Activated CD4-positive, alpha-beta memory T cell treated with anti-CD3 and anti-CD28 coated beads for 36 hours (primary cell): ENCODE measurements at places on chromosomes 7 and 10. TPM values are rescaled to one million over a fixed set of nuclear protein-coding genes. Genes with fewer than 3 reads are reported as not detected.

Gene MAGI2
- total RNA-seq: 0.17 TPM

Gene NCF1
- total RNA-seq: 0.73 TPM

DNA sequence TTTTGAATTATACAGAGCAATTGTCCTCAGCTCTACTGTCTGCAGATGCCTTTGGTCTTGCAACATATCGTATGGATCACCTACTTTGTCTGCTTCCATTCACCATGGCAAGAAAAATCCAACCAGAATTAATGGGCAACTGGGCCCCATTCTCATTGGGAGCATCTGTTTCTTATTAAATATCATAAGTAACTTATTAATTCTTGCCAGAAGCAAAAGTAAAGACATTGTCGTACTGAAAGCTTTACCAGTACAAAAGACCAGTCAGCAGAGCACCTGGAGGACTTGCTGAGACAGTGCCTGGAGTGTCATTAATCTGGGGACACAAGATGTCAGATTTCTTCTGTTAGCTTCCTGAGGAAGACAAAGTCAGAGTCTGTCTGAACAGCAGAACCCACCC is 404.5 kb downstream of the INHBA start:
- no peaks in the 10 kb centered on the region for H3K4me1 ChIP-seq
- no peak overlapping the region for H3K4me3 ChIP-seq
- H3K27ac ChIP-seq: no peak overlapping the region
- no peaks in the 10 kb centered on the region for H3K36me3 ChIP-seq

- DNase-seq: no peak
- no peak overlapping the region for H3K4me3 ChIP-seq
- no peaks in the 10 kb centered on the region for H3K4me1 ChIP-seq
- H3K27ac ChIP-seq: no peak overlapping the region
These were observed 156.6 kb upstream of the IMMP2L start for GRCh38 chr7:111718886-111719285.

- no peak for DNase-seq
- H3K4me1 ChIP-seq: no peaks in the 10 kb centered on the region
- H3K4me3 ChIP-seq: no peak overlapping the region
- H3K36me3 ChIP-seq: no peaks in the 10 kb centered on the region
- no peak overlapping the region for H3K27ac ChIP-seq
These were observed 1.9 kb upstream of the CYP3A43 start for GRCh38 chr7:99825873-99826272.

GRCh38 chr7:4675771-4676367 is 6.2 kb upstream of the FOXK1 start:
- no peak overlapping the region for H3K4me3 ChIP-seq
- H3K4me1 ChIP-seq: no peaks in the 10 kb centered on the region
- no peak for DNase-seq
- H3K27ac ChIP-seq: no peak overlapping the region
- peaks cover 5% of the 10 kb centered on the region for H3K27me3 ChIP-seq

DNA sequence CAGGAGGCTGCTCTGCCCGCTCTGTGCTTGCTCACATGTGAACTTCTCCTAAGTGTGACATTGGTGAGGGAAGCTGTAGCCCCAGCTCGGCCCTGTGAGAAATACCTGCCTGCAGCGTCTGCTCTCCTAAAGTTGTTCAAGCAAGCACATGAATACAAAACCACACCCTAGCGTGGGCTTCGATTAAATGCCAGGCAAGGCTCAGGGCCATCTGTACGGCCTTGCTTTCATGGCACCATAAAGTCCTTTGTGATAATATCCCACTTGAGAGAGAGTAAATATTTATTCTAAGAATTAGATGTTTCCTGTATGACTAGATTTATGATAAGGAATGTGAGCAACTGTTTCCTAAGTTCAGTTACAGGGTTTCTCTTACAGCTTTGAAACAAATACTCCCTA is 262.8 kb upstream of the KLF14 start:
- peaks cover 90% of the 10 kb centered on the region for H3K4me1 ChIP-seq
- H3K27ac ChIP-seq: peak overlapping the region; percentile 94
- DNase-seq: peak; percentile 73
- peak overlapping the region; percentile 55 for H3K4me3 ChIP-seq
- no peaks in the 10 kb centered on the region for H3K27me3 ChIP-seq
- peaks cover 18% of the 10 kb centered on the region for H3K36me3 ChIP-seq

- no peak for DNase-seq
- H3K27ac ChIP-seq: no peak overlapping the region
- H3K36me3 ChIP-seq: no peaks in the 10 kb centered on the region
- no peak overlapping the region for H3K4me3 ChIP-seq
- H3K27me3 ChIP-seq: no peaks in the 10 kb centered on the region
- no peaks in the 10 kb centered on the region for H3K4me1 ChIP-seq
These were observed 12.2 kb downstream of the FOXP2 start for GRCh38 chr7:114426824-114427223.
